ENCODE measurements at places on chromosomes 1 and 21. TPM values are rescaled to one million over a fixed set of nuclear protein-coding genes. Genes with fewer than 3 reads are reported as not detected.

DNA sequence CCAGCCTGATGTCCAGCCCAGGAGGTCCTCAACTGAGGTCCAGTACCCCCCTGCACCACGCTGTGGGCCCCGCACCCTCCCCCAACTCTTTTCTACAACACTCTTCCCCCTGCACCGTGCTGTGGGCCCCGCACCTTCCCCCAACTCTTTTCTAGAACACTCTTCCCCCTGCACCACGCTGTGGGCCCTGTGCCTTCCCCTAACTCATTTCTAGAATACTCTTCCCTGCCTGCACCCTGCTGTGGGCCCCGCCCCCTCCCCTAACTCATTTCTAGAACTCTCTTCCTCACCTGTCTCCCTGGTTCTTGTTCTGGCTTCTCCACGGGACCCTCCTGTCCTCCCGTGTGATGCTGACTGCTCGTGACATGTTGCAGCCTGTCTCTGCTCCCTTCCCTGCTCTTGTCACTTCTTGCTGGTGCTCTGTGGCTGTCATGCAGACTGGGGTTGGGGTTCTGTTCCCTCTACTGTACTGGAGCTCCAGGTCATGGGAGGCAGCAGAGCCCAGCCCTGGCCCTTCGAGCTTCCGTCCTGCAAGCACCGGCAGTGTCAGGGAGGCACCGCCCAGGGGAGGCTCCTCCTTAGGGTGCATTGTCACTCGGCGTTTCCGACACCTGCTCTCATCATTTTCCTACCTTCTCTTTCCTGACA lies 160.1 kb upstream of the COL6A1 start:
- no peaks in the 10 kb centered on the region for H3K27me3 ChIP-seq
- no peaks in the 10 kb centered on the region for H3K4me1 ChIP-seq
- no peak for DNase-seq
- H3K27ac ChIP-seq, result no peak overlapping the region

GRCh38 chr1:145972580-145972979 lies 8.1 kb downstream of the POLR3GL start:
- H3K4me3 ChIP-seq, result no peak overlapping the region
- H3K27ac ChIP-seq, result peak overlapping the region; percentile 42
- H3K27me3 ChIP-seq, result no peaks in the 10 kb centered on the region
- H3K4me1 ChIP-seq, result peaks cover under 1% of the 10 kb centered on the region

DNA sequence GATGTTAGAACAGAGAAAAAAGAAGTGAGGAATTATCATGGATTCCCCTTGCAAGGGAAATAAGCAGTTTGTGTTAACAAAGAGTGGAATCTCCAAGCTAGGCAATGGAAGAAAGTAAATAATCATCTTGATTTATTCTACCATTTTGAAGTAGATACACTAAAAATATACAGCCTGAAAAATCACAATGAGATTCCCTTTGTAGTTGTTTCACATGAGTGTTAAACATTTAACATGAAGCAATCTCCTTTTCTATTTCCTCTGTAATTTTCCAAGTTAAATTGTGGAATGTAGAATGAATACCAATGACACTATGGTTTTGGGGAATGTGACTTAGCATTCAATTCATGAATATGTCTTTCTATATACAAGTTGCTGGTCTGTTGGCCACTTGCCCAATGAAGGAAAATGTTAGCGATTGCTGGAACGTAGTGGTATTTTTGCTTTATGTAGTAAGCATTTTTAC lies 5.7 kb downstream of the TGFB2 start:
- no peaks in the 10 kb centered on the region for H3K27me3 ChIP-seq
- H3K27ac ChIP-seq, result peak overlapping the region; percentile 93
- H3K4me1 ChIP-seq, result peaks cover 66% of the 10 kb centered on the region

DNA sequence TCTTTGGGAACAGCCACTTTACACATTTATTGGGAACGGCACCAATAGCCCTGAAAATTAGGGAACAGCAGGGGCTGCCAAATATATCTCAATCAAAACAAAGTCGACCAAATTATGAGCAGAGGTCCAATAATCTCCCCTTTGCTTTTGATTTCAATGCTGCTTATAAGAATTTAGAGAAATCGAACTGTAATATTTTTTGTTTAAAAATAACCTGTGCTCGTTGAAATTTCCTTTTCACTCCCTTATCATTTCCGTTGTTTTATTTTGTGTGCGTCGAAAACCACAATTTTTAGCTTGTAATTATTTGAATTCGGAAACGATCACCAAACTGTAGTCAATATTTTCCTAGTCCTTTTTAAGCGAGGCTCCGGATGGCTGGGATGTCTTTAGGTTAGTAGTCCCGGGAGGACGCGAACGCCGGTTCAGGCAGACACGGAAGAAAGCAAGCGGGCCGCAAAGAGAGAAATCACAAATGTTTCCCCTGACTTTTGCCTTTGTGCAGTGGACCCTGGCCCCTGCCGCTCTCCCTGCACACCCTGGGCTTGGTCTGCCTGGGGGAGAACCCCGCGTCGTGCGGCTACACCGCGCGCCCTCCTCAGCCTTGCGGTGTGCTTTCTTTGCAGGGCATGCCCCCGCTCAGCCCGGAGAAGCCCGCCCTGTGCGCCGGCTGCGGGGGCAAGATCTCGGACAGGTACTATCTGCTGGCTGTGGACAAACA lies 2.3 kb downstream of the LHX9 start:
- H3K4me3 ChIP-seq, result no peak overlapping the region
- no peak for DNase-seq
- H3K4me1 ChIP-seq, result peaks cover 40% of the 10 kb centered on the region
- no peaks in the 10 kb centered on the region for H3K36me3 ChIP-seq

INAVA gene
- not detected for total RNA-seq

GRCh38 chr21:35520302-35520701 lies 471.2 kb upstream of the RUNX1 start:
- H3K36me3 ChIP-seq, result no peaks in the 10 kb centered on the region
- H3K27me3 ChIP-seq, result no peaks in the 10 kb centered on the region
- no peak overlapping the region for H3K4me3 ChIP-seq

- H3K4me3 ChIP-seq, result no peak overlapping the region
- DNase-seq, result no peak
- H3K4me1 ChIP-seq, result peaks cover 4% of the 10 kb centered on the region
- no peaks in the 10 kb centered on the region for H3K36me3 ChIP-seq
These were observed 22.9 kb upstream of the COL18A1 start for GRCh38 chr21:45381865-45382696.

DNA sequence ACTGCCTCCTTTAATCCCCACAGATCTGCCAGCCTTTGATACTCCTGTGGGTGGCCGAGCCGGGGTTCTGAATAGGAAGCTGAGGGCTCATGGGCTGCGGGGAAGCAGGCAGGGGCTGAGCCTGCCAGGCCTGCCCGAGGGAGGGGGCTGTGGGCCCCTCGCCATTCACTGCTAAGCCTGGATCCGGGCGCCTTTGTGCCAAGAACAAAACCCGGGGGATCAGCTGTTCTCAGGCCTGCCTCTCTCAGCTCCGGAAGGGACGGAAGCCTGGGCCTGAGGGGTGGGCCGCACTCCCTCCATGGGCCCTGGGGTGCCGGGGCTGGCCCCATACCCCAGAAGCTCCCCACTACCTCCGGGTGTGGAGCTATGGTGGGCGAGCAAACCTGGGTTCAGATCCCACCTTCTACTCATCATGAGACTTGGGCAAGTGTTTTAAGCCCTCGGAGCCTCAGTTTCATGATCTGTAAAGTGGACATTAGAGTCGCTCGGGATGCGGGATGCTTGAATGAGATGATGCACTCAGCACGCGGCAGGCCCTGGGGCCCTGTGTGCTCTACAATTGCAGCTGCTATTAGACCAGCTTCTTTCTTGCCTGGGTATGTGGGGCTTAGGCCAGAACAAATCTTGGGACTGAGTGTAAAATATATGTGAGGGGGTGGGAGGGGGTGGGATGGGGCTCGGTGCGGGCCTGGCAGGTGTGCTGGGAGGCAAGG lies 19.2 kb upstream of the EPHA2 start:
- no peak overlapping the region for H3K4me3 ChIP-seq
- H3K27me3 ChIP-seq, result no peaks in the 10 kb centered on the region
- H3K27ac ChIP-seq, result peak overlapping the region; percentile 72
- H3K36me3 ChIP-seq, result no peaks in the 10 kb centered on the region
- DNase-seq, result no peak

HES3 gene
- not detected for total RNA-seq

DNA sequence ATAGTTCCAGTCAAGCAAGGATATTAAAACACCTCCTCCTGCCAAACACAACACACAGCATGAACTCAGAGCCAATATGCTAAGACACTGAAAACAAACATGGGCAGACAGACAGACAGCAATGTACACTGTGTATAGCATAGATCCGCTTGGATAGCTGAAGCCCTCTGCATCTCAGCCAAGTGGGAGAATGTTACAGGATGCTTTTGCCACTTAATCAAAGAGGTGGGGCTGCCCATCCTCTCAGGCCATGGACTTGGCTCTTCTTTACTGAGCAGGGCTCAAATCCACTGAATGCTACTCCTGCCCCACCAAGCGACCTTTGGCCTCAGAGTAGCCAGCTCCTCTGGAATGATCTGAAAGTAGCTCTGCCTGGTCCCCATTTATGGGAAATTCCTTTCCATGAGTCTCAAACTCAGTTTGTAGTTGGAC lies 64.7 kb upstream of the NGF start:
- no peaks in the 10 kb centered on the region for H3K36me3 ChIP-seq
- H3K4me1 ChIP-seq, result no peaks in the 10 kb centered on the region
- H3K27ac ChIP-seq, result no peak overlapping the region
- no peaks in the 10 kb centered on the region for H3K27me3 ChIP-seq
- DNase-seq, result no peak

DNA sequence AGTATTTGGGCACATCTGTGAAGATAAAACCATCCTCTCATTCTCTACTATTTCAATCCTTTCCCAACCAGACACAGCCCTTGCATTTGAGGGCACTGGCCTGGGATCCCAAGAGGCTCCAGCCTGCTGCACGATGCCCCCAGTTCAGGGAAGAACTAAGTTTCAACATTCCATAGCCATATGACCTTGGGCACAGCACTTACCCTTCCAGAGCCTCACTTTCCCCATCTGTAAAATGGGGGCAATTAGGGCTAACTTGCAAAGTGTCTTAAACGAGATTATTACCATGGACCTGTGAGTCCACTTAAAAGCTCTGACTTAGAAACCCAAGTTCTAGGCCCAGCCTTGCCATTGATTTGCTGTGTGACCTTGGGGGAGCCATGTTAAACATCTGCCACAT lies 22.9 kb downstream of the CDCP2 start:
- H3K27me3 ChIP-seq, result no peaks in the 10 kb centered on the region
- DNase-seq, result no peak
- H3K36me3 ChIP-seq, result no peaks in the 10 kb centered on the region

- no peak overlapping the region for H3K4me3 ChIP-seq
- H3K36me3 ChIP-seq, result no peaks in the 10 kb centered on the region
- DNase-seq, result no peak
These were observed 552.1 kb downstream of the LMO4 start for GRCh38 chr1:87880764-87881163.

- no peaks in the 10 kb centered on the region for H3K27me3 ChIP-seq
- H3K4me1 ChIP-seq, result peaks cover 4% of the 10 kb centered on the region
- H3K4me3 ChIP-seq, result no peak overlapping the region
- H3K27ac ChIP-seq, result no peak overlapping the region
These were observed 113.7 kb downstream of the FAF1 start for GRCh38 chr1:50846224-50846839.

KISS1 gene
- not detected for total RNA-seq

DNA sequence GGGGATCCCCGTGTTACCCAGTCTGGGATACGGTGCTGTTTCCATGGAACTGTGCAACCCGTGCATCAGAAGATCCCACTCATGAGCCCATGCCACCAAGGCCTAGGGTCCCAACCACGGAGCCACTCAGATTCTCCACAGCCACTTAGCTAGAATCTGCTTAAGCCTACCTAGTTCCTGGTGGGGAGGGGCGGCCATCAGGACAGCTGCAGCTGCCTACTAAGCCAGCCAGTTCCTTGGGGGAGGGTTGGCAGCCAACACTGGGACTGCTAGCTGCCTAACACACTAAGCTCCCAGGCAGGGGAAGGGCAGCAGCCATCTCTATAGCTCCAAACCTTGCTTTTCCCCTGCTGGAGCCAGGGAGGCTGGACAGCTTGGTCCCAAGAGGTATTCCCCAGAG lies 549.2 kb upstream of the BRINP3 start:
- H3K27me3 ChIP-seq, result no peaks in the 10 kb centered on the region
- no peak overlapping the region for H3K27ac ChIP-seq
- H3K4me1 ChIP-seq, result no peaks in the 10 kb centered on the region
- no peak overlapping the region for H3K4me3 ChIP-seq
- DNase-seq, result no peak
- H3K36me3 ChIP-seq, result no peaks in the 10 kb centered on the region

PTGER3 gene
- total RNA-seq, result 0.12 TPM

CTSK gene
- total RNA-seq, result 16.0 TPM

DNA sequence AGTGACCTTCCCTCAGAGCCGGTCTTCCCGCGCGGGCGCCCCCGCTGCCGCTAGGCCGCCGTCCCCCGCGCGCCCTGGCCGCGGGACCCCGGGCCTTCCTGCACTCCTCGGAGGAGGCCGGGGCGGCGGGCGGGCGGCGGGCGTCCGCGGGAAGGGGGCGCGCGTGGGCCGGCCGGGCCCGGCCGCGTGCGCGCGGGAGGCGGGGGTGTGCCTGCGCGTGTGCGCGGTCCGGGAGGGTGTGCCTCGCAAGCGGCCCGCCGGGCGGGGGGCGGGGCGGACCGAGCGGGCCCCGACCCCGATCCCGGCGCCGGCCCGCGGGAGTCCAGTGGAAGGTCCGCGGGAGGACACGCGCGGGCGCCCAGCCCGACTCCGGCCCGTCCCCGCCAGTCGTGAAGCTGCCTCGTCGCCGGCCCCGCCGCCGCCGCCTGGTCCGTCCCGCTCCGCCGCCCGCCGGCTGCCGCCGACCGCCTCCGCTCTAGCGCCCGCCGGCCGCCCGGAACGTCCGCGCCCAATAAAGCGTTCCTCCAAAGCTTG lies 438 bp downstream of the MRPS6 start:
- peak overlapping the region; percentile 93 for H3K27ac ChIP-seq
- H3K36me3 ChIP-seq, result no peaks in the 10 kb centered on the region
- H3K27me3 ChIP-seq, result no peaks in the 10 kb centered on the region
- H3K4me3 ChIP-seq, result peak overlapping the region; percentile 71
- peaks cover 47% of the 10 kb centered on the region for H3K4me1 ChIP-seq

GRCh38 chr1:236151739-236152424 lies 9.5 kb downstream of the GPR137B start:
- no peak overlapping the region for H3K4me3 ChIP-seq
- no peak for DNase-seq
- no peaks in the 10 kb centered on the region for H3K4me1 ChIP-seq

SHE gene
- total RNA-seq, result 5.0 TPM

DNA sequence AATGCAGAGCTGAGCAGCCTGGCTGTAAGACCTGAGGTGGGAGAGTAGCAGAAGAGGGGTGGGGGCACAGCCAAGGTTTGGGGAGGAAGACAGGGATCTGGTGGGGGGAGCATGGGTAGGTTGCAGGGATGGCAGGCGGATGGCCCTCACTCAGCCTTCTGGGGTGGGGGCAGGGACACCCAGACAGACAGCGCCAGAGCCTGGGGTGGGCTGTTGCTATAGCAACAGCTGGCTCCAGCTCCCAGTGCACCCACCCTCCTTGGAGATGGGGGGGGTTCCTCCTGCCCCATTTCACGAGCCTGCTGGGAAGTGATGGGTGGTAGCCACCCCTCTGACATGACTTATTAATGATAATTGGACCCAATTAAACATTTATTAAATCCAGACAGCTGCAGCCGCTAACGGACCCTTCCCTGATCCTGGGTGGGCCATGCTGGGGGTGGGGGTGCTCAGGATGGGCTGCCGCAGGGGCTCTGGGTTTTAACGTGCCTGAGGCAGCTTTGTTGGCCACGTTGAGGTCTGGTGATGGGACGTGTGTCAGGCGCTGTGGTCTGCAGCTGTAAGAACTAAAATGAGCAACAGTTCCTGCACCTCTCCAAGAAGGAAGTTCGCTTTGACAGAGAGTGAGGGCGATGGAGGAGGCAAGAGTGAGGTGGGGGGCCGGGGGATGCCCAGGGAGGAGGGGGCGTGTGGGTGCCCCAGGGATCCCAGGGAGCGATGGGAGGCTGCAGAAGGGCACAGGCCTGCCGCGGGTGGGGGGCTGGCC lies 19.4 kb downstream of the AGRN start:
- no peak overlapping the region for H3K4me3 ChIP-seq
- peaks cover 30% of the 10 kb centered on the region for H3K27me3 ChIP-seq
- DNase-seq, result no peak
- no peaks in the 10 kb centered on the region for H3K36me3 ChIP-seq

Measured in gastrocnemius medialis (tissue), 4 donors.